HT1080 (cell line): ENCODE measurements at places on chromosomes 3 and 15.
A peak's percentile ranks its signal among the peaks of the same experiment; 100 is the strongest.

DNA sequence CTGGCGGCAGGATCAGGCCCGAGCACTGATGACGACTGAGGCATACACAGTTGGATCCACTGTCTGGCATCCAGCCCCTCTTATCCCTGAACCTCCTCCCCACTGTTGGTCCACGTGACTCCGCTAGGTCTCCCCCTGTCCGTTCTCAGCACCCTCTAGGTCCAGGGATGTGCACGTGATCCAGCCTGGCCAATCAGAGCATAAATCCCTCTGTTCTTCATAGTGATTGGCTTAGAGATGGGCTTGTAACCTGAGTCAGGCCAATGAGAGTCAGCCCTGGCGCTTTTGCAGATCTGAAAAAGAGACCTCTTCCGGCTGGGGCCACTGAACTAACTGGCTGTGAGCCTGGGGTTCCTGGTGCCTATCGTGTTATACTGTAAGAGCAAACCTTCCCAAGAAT lies 20.5 kb upstream of the IQSEC1 start:
- peak; percentile 35 for DNase-seq

DNA sequence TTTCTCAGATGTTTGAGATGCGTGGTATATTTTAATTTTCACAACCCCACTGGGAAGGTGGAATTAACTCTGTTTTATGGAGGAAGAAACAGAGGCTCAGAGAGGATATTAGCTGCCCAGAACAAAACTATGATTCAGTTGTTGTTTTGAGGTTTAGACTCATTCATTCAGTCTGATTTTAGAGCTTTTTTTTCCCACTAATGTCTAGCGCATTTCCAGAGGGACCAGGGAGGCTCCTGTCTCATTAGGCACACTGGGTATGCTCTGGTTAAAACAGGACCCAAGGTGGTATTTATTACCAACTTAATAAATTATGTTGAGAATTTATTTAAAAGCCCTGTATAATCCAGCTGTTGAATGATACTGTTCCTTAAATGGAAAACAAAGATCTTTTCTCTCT lies 272.0 kb upstream of the RGMA start:
- no peak for DNase-seq

- no peak for DNase-seq
These were observed 195.8 kb downstream of the FHIT start for GRCh38 chr3:61055447-61055846.

- no peak for DNase-seq
These were observed 39.7 kb downstream of the FGF12 start for GRCh38 chr3:192687488-192688152.

DNA sequence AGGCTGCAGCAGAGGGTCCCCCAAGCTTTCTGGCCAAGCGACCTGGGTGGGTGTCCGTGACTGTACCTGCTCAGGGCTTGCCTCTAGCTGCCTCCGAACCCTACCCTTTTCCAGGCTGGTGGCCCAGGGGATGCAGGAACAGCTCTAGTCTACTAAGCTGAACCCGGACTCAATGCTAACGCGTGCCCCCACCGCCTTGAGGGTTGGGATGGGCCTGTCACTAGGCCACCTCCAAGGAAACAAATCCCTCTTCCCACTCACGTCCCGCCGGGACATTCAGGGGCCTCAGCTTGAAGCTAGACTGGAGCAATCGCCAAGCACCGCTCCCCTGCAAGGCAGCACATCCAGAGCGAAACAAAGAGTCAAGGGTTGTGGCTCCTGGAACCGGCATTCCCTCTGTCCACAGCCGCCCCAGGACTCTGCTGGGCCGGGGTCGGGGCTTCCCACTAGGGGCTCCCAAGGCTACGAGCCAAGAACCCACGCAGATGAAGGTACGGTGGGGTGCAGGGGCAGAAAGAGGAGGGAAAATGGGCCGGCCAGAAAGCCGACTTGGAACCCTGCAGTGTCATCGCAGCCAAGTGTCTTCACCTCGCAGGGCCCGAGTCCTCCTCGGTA lies 2.9 kb downstream of the FBXL22 start:
- DNase-seq: no peak

GRCh38 chr3:170256597-170256996 lies 34.4 kb downstream of the PRKCI start:
- DNase-seq: no peak
